HL-60 (cell line): ENCODE measurements at places on chromosomes 12 and 14.

GRCh38 chr12:122155705-122156104, 18.3 kb downstream of the IL31 start:
- no peak for DNase-seq

GRCh38 chr12:104164634-104165033, 26.6 kb upstream of the NFYB start:
- DNase-seq: no peak

DNA sequence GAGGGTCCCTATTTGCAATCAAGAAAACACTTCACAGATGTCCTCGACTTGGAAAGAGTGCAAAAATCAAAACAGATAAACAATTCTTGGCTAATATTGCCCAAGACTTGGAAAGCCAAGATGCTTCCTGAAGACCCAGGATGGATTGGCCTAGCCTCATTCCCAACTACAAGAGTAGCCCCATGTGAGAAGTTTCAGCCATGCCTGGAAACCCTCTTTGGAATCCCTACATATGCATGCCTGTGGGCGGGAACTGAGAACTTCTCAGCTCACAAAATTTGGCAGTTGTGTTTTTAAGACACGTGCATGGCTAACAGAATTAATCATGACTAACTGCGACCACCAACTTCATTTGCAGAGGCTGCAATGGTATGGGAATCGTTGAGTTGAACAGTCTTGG, 283.2 kb upstream of the TBX3 start:
- no peak for DNase-seq

DNA sequence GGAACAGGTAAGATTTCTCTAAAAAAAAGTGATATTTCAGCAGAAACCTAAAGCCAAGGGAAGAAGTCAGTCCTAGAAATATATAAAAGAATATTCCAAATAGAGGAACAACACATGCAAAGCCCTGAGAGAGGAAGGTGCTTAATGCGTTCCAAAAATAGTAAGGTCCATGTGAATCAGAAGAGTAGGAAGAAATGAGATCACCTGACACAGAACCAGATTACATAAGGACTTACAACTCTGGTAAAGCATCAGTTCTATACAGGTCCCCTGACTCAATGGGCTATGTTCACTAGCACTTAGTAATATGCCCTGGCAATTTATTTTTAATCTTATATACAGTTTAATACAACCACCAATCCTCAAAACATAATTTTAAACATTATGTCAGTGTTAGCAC, 30.0 kb downstream of the SENP1 start:
- no peak for DNase-seq

DNA sequence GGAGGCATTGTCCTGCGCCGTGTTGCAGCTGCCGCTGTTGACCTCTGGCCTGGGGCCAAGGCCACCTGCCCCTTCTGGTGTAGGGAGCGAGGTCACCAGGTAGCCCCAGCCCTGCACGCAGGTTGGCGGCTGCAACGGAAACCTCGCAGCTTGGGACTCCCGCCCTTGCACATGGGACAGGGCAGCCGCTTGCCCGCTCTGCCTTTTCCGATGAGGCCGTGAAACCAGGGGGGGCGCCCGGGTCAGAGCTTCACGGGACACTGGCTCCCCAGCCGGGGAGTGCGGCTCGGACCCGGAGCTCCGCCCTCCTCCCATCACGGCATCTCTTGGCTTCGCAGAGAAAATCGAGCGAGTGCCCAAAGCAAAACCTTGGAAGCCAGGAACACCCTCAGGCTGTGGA, 25.4 kb downstream of the DNAH10 start:
- no peak for DNase-seq
